ENCODE measurements at places on chromosomes 12 and 14.

GRCh38 chr14:69428289-69428998 is 30.0 kb downstream of the SLC39A9 start:
- no peak for DNase-seq

- DNase-seq, result no peak
Observed at GRCh38 chr12:120257041-120257821, 8.3 kb downstream of the PXN start.

DNA sequence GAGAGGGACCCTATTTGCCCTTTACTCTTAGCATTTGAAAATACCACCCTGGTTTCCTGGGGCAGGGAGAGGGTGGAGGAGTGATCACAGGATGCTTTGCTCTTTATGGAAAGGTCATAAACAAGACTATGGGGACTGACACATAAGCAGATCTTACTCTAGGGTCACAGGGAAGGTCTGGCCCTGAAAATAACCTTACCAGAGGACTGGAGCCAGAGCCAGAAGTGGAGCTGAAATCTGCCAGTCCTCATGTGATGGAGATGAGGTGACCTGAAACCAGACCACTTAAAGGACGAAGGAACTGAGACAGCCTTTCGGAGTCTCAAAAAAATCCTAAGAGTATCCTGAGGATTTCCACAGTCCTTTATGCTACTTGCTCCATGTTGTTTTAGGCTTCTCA is 12.4 kb downstream of the PFKM start:
- no peak for DNase-seq

DNA sequence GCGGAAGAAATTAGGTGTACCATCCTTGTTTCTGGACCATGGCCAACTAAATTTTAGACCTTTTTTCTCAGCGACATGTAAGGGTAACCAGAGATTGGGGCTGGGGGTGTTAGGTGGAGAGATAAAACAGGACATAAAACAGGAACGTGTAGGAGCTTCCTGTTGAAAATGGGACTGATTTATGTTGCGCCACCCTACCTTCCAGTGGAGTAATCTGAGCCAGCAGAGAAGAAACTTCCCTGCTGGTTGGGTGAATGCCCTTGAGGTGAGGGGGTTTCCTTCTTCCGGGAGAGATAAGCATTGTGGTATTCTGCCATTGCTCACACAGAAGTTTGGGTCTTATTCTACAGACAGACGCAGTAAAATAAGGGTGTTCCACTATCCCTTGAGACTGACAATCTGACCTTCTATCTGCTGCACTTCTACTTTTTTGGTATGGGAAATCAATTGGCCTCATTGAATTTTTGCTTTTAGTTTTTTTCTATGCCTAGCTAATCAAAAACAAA is 417.6 kb downstream of the PCNX1 start:
- no peak for DNase-seq

GRCh38 chr14:78162202-78162601 is 8.0 kb upstream of the NRXN3 start:
- DNase-seq, result no peak

DNA sequence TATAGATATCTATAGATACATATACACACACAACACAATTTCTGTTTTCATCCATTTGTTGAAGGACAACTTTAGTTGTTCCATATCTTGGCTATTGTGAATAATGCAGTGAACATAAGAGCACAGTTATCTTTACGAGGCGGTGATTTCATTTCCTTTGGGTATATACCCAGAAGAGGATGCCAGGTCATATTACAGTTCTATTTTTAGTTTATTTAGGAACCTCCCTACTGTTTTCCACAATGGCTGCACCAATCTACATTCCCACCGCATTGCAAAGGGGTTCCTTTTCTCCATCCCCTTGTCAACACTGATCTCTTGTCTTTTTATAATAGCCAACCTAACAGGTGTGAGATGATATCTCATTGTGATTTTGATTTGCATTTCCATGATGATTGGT is 143.4 kb upstream of the ARHGAP5 start:
- DNase-seq, result peak; percentile 73

DNA sequence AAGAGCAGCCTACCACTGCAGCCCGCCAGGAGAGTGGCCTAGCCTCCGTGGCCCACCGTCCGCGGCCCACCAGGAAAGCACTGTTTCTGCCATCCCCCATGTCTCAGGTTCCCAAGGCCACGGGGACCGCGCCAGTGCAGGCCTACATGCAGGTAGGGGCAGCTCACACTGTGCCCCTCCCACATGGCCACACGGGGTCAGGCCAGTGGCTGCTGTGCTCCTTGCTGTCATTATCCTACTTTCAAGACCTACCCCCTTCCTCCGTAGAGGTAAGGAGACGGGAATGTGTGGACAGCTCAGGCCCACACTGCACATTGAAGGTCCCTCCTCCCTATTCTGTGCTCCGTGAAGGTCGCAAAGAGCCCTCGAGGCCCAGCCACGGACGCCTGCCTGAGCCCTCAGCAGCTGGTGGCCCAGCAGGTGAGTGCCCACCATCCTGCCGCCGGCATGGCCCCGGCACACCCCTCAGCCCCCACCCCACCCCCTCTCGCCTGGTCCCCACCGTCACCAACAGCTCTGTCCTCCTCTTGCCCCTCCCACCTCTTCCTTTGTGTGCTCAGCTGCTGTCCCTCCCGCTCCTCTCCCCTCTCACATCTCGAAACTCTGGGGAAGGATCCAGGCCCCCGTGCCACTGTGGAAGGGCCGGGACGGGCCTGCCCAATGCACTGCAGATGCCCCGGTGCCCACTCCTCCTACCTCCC is 10.0 kb downstream of the DDX51 start:
- peak; percentile 29 for DNase-seq

GRCh38 chr12:91381309-91381804 is 198.7 kb upstream of the DCN start:
- no peak for DNase-seq

DNA sequence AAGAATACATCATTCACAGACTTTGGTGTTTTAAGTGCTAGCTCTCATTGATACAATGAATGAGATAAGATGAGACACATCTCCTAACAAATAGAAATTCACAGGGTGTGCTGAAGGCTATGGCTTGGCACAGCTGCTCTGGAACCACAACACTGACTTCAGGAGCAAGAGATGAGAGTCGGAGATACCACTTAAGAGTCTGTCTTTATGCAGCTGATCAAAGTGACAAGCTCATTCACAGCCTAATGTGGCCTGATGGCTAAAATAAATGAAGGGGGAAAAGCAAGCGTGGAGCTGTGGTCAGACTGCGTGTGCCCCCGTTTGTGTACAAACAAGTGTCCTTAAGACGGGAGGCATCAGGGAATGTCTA is 29.7 kb upstream of the FAM181A start:
- DNase-seq, result no peak

- DNase-seq, result peak; percentile 61
Observed at GRCh38 chr14:36346052-36346451, 25.6 kb upstream of the MBIP start.

DNA sequence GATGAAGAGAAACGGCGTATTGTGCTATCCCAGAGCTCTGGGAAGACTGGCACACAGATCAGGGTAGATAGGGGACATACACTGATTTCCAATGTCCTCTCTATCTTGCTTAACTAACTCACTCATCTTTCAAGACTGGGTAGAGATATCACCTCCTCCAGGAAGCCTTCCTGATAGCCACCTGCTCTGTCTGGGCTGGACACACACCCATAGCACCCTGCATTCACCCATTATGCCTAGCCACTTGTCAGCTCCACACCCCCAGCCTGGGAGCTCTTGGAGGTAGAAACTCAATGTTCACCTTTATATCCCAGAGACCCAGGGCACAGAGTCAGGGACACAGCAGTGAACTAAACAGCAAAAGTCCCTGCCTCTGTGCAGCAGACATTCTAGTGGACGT is 52.0 kb downstream of the ACTN1 start:
- no peak for DNase-seq

- DNase-seq, result peak; percentile 53
Observed at GRCh38 chr14:60092526-60092920, 800 bp downstream of the PCNX4 start.

All from NCI-H2171 treated with DMSO at 0.1 percent for 48 hours (cell line).